ENCODE measurements at places on chromosomes 3 and 15.

DNA sequence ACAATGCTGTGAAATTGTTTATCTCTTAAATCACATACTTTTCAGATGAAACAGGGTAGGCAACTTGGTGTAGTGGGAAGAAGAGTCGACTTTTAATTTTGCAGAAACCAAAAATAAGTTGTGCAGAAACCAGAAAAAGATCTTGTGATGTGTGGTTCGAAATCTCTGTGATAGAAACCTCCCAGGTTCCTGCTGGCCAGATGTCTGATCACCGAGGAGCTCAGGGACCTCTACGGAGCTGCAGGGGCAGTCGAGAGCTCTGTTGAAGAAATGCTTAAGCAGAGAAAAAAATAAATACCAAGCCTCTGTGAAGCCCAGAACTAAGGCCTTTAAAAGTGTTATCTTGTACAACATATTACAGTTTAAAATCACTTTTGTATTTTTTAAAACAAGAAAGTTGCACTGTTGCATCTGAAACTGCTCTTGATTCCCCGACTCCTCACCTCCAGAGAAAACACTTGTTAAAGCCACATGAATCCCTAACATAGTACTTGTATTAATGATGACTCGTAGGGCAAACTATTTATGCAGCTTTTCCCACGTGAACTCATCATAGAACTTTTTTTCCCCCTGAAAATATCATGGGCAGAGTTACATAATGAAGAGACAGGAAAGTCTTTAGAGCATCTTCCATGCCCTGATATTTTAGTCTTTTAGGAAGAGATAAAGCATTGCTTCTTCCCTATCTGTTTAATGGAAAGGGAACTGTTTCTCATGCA is 51.3 kb downstream of the CCK start:
- no peak for DNase-seq

DNA sequence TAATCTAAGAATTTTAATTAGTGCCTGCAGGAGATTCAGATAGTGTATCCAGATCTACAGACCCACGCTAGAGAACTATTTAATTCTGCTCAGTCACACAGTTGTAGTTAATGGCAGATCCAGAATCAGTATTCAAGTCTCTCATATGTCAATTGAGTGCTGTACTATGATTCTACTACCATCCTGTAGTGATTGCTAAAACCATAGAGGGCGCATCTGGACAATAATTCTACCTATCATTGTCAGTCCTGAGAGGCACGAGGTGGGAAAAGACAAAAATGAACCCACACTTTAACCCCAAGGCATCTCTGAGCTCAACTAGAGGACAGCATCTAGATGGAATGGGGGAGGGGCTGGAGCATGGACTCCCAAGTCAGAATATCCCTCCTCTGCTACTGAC is 22.7 kb downstream of the DHX36 start:
- no peak for DNase-seq

GRCh38 chr3:175495331-175495730 is 636.2 kb downstream of the NAALADL2 start:
- DNase-seq, result no peak

DNA sequence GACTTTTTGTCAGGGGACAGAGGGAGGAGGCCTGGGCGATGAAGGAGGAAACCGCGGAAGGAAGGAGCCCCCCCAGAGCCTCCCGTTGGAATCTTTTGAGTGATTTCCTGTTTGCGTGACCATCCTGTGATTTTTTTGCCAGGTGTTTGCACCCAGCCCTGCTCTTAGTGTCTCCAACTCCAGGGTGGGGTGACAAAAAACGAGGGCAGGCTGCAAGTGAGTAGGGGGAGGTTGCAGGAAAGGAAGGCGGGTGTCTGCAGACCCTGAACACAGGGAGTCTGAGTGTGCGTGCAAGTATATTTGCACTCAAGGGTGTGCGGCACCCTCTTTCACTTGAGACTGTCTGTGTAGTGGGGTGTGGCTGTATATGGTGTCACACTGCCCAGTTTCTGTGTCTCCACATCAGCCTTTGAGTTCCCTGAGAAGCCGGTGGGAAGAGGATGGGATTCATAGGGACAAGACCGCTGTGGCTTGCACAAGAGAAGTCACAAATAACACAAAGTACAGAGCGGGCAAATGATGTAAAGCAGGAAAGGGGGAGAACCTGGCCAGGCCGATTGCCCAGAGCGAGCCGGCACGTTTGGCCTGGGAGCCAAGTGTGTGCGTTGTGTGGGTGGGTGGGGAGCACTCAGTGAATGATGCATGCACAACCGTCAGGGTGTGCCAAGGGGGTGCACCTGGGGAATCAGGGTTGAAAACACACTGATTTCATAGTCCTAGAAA is 6.6 kb downstream of the ISLR2 start:
- no peak for DNase-seq

DNA sequence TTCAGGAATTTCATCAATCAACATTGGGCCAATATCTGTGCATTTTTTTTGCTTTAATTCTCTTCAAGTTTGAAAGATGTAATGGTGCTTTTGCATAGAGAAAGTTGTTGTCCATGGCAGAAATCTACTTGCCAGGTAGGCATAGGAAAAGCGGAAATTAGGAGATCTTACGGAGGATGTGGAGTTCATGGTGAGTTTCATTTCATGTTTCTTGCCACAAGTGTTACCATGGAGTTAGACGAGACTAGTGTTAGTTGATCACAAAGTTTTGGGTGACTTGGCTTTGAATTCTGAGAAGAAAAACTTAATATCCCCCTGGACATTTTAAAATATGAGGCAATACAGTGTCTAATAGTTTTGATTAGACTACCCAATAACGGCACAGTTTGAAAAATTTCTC is 1.0 kb upstream of the P2RY13 start:
- DNase-seq, result no peak

- no peak for DNase-seq
Observed at GRCh38 chr3:194756460-194756779, 70.7 kb downstream of the FAM43A start.

DNA sequence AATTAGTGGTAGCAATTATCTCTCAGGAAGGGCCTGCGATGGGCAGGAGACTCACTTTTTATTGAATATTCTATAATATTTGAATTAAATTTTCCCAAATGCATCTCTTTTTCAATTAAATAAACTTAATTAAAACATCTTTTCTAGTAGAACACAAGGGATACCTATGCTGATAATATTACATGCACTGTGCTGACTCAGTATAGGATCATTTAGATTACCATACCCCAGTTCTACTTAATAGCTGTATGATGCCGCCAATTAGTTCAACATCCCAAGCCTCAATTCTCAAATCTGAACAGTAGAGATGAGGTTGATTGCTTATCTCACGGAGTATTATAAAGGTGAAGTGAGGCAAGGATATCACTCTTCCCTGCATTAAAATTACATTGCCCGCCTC is 149.2 kb downstream of the SLCO3A1 start:
- no peak for DNase-seq

- no peak for DNase-seq
Observed at GRCh38 chr15:28991236-28992171, 105.7 kb downstream of the APBA2 start.
